Left ventricle myocardium superior (tissue), 1 donor: ENCODE measurements at places on chromosomes 7 and 10. TPM values are rescaled to one million over a fixed set of nuclear protein-coding genes. Genes with fewer than 3 reads are reported as not detected.
A peak's percentile ranks its signal among the peaks of the same experiment; 100 is the strongest.

GRCh38 chr7:28481091-28481926 is 69.0 kb downstream of the CREB5 start:
- DNase-seq = no peak

GRCh38 chr7:38655833-38656774 is 24.9 kb upstream of the AMPH start:
- DNase-seq = peak; percentile 48

- DNase-seq = no peak
Measured at GRCh38 chr10:113222207-113222606, 272.2 kb downstream of the TCF7L2 start.

DNA sequence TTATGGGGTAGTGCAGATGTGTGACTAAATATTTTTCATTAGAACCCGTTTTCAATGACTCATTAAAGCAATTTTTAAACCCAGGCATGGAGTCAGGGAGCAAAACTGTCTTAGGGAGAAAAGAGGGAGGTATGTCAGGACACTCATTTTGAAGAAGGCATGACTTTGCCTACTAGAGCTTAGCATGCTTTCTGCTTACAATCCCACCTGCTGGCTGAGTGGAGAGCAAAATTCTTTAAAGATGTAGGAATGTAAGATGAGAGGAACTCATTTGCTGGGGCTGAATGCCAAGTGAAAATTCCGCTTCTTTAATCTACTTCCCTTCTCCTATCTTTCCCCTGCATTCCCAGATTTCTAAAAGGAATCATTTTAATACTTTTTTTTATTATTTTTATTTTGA is 232.6 kb downstream of the GALNT17 start:
- DNase-seq = no peak

DNA sequence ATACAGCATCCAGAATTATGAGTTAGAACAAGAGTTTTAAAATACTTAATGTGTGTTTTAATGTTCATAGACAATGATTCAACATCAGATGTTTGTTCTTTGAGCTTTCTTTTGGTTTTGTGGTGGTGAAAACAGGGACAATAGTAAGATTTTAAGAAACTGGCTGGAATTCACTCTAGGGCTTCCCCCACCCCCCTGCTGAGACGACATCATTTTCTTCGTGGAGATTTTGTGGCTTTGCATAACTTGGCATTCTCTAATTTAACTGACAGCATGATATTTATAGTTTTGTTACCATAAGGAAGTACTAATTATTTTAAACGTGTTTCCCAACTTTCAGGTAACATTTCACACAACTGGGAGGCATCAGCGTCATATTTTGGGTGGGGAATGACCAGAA is 184.1 kb downstream of the BICC1 start:
- DNase-seq = no peak

- no peak for DNase-seq
Measured at GRCh38 chr10:94066411-94066810, 72.7 kb downstream of the PLCE1 start.

DNA sequence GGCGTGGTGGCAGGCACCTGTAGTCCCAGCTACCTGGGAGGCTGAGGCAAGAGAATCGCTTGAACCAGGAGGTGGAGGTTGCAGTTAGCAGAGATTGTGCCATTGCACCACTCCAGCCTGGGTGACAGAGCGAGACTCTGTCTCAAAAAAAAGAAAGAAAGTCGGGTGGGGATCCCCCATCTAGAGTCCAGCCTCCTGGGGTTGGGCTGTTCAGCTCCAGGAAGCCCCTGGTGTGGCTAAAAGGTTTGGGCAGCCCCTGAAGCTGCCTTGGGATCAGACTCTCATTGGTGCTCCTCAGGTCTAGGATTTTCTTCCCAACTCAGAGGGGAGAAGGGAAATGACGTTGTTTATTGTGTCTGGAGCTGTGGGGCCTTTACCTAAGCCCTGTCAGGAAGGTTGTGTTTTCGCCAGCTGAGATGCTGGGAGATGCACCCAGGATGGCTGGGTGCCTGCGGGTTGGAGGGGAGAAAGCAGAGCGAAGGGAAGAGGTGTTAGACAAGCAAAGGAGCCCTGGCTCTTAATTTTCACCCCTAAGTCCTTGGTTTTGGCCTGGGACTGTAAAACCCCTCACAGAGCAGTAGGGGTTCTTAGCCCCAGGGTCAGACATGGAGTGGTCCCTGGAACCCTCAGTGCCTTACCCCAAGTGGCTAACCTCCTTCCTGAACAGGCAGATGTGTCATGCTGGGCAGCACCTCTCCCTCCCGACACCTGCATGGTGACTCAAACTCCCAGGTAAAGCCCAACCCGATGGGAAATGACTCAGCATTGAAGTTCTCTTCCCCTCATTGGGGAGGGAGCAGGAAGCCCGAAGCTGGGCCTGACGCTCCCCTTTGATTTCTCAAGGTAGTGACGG is 21.1 kb downstream of the PLAU start:
- no peak for DNase-seq

DNA sequence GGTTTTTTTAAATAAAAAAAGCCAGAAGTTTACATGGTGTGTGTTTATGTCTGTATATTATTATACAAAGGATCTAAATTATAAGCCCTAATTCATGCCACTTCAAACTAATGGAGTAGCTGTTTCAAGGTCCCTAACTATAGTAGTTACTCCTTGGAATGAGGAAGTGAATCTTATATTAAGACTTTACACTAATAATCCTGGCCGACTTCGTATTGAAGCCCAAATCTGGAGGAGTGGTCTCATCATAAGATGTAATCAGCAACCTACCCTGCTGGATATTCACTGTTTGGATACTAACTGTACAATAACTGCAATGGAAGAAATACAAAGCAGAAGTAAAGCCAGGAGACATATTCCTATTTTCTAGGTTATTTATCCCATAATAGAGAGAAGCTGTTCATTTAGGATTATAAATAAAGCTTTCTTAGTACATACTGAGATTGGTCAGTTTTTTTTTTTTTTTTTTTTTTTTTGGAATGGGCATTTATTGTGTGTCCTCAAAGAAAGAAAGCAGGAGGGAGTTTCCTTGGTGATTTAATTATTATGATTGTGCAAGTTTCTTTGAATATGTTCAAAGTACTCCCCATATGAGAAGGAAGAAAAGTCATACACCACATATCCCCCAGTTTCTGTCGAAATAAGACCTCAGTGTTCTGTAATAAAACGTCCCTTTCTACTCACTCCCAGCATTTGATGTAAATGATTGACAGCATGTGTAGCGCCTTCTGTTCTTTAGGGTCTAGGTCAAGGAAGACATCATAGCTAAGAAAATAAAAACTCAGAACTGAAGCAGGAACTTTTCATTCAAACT is 397.8 kb downstream of the EXOC4 start:
- no peak for DNase-seq

- no peak for DNase-seq
Measured at GRCh38 chr10:82400841-82401240, 525.8 kb downstream of the NRG3 start.

- peak; percentile 52 for DNase-seq
Measured at GRCh38 chr7:96151889-96152288, 170.0 kb downstream of the SLC25A13 start.

- DNase-seq = no peak
Measured at GRCh38 chr7:90856351-90857070, 260.4 kb downstream of the CDK14 start.

DNA sequence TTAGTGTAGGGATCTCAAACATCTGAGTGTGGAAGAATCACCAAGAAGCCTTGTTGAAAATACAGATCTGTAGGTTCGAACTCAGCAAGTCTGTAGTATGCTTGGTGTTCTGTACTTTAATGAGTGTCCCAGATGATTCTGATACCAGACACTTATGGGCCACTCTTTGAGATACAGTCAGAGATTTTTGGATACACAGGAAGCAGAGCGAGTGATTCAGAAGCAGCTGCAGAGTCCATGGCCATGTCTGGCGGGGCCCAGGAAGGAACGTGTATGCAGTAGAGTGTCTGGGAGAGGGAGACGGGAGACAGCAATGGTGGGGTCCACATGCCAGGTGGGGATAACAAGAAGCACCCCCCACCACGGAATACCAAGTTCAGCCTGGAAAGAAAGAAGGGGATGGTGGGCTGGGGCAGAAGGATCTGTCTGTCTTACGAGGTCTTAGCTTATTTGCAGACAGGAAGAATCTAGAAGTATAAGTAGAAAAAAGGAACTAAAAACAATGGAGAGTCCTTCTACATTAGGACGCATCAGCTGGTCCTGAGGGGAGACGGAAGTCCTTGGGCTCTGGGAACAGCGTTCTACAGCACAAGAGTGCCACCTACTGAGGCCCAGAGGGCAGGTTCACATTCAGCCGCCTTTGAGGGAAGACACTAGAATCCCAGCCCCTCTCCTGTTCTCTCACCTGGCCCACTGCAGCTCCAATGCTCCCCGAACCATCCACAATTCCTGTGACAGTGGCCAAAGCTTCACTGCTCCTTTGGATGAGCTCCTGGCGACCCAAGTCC is 55.4 kb downstream of the SLC37A3 start:
- DNase-seq = peak; percentile 40

DNA sequence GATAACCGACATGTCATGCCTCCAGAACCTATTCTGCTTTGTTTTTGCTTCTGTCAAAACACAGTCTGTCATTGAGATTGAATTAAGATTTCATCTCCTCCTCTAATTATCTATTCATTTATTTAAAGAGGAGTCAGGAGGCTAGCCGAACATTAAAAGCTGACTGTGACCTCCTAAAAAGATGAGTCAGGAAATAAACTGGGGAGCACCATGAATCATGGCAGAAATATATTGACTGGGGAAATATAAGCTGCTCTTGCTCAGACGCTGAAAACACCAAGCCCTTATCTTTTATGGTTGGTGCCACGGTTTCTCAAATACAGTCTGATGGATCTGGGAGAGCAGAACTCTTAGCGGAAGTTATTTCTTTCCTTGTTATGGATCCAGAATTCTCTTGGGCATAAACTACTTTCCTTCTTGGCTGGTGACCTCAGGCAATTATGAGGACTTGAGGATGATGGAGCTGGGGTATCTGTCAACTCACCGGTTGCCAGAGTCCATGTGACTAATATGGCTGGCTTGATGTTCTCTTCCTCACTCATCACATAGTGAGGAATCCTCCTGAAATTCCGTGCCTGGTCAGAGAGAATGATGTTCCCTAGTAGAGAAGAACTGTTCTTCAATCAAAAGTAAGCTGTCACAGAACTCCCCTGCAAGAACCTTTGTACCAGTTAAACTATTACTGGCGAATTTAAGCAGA is 307.6 kb upstream of the PHYHIPL start:
- no peak for DNase-seq

DNA sequence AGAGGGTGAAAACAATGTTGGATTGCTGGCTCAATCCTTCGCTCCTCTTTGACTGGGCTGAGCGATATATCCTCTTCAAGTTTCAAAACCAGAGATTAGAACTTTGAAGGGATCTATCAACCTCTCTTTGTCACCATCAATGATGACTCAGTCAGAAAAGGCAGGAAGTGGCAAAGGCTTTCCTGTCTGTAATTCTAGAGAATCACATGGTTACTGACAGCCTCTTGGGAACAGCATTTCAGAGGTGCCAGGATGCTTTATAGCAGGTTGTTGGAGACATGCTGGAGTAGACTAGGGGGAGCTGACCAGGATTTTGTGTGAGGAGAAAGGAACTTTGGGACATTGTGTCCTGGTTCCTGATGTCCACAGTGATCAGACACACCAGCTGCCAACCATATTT is 81.3 kb downstream of the PRKCQ start:
- DNase-seq = no peak

DNA sequence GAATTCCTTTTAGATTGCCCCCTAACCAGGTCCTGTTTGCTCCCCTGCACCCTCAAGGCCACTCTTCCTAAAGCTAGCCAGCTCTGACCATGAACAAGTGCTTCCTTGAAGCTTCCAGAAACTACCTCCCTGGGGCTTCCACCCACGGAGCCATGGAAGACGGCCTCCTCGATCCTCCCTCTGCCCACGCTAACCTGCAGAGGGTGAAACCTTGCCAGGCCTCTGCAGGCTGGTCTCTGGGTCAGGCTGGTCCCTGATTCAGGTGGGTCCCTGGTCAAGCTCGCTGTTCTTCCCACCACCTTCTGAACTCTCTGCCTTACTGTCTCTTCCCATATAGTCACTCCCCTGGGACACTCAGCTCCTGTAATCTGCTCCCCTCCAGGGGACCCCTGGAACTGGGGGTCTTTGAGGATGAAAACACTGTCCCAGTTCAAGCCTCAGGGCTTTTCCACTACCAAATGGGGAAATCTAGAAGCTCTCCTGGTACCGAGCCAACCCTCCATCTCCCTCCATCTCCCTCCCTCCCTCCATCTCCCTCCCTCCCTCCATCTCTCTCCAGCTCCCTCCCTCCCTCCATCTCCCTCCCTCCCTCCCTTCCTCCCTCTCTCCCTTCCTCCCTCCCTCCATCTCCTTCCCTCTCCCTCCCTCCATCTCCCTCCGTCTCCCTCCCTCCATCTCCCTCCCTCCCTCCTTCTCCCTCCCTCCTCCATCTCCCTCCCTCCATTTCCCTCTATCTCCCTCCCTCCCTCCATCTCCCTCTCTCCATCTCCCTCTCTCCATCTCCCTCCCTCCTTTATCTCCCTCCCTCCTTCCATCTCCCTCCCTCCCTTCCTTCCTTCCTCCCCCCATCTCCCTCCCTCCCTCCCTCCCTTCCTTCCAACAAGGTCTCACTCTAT is 2.9 kb downstream of the MLXIPL start:
- DNase-seq = no peak

DNA sequence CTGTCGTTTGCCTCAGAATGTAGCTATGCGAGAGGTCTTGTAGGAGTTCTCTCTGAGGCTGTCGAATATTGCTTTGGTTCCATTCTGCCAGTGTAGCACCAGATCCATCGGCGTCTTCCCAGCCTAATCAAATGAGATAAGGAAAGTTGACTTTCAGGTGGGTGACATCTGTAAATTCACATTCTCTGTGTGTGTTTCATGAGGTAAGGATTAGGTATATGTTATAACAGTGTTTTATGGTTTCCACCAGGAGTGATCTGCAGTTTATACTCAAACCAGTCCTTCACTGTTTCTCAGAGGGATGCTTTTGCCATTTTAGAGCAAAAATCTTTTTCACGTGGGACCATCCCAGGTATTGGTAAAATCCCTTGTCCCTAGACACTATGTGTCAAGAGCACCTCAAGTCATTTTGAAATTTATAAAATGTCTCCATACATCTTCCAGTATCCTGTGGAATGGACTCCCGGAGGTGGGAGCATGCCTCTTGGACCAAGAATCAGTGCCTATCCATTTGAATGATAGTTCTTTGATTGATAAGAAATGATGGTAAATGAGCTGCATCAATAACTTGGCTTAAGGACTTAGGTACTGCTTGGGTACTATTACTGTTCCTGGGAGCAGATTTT is 7.9 kb downstream of the ANKRD1 start:
- DNase-seq = no peak

KAZALD1 gene
- 7.8 TPM for total RNA-seq

PRSS37 gene
- not detected for total RNA-seq

POT1 gene
- total RNA-seq = 16.9 TPM

TMEM106B gene
- total RNA-seq = 48.9 TPM

TMEM178B gene
- 38.2 TPM for total RNA-seq

CALHM3 gene
- total RNA-seq = not detected

ACTA2 gene
- 53.5 TPM for total RNA-seq

CALML3 gene
- total RNA-seq = not detected

GNAI1 gene
- total RNA-seq = 13.7 TPM

GJD4 gene
- not detected for total RNA-seq
